ENCODE measurements at places on chromosomes 11 and 22.

- DNase-seq, result no peak
Observed at GRCh38 chr11:102577723-102578122, 47.2 kb upstream of the MMP7 start.

DNA sequence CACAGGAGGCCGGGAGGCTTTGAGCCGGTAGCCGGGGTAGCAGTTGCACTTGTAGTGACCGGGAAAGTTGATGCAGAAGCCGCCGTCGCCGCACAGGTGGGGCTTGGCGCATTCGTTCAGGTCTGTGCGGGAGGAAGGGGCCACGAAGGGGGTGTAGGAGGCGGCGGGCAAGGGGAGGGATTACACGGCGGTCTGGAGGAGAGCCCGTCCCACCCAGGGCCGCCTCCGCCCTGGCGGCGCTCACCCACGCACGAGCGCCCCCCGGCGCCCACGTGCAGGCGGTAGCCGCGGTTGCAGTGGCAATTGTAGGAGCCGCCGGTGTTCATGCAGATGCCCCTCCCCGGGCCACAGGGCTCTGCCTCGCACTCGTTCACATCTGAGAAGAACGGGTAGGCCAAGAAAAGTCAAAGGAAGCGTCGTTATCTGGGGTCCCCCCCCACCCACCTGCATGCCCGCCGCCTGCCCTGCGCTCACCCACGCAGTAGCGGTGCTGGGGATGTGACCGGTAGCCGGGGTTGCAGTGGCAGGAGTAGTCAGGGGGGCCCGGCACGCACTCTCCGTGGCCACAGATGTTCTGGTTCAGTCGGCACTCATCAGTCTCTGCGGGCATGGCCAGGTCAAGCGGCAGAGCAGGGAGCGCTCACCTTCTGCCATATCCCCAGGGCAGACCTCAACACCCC, 10.6 kb downstream of the LTBP3 start:
- DNase-seq, result no peak

DNA sequence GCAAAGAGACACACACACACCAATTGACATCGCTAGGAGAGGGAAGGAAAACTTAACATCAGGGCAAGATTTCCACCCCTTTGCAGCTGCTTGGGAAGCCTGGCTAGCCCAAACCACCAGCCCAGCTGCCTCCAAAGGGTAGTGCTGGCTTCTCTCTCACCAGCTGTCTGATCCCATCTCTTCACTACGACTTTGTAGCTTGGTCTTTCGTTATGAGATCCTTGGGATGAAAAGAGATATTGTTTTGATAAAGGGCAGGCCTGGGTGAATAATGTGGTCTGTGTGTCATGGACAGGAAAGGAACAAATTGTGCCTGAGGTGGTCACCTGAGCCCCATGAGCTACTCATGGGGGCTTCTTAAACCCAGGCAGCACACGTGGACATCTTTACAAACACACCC, 101.9 kb downstream of the ARL14EP start:
- no peak for DNase-seq

GRCh38 chr11:116787786-116788486, at the start of gene ZPR1:
ZPR1 (minus strand) TSS chr11:116788023; CDS start chr11:116787990, 33 bp downstream.
- DNase-seq, result peak; percentile 76

- DNase-seq, result no peak
Observed at GRCh38 chr11:45333001-45333971, 47.1 kb upstream of the SYT13 start.

GRCh38 chr22:37420686-37421467, 6.4 kb downstream of the ELFN2 start:
- no peak for DNase-seq

- no peak for DNase-seq
Observed at GRCh38 chr22:50267591-50268390, 2.4 kb downstream of the MAPK11 start.

Measured in nephron progenitor cell (in vitro differentiated cells).